Stimulated activated CD8-positive, alpha-beta memory T cell treated with anti-CD3 and anti-CD28 coated beads, Interleukin-7, amount 100 ng/mL, for 4 hours (primary cell): ENCODE measurements at places on chromosomes 6 and 20.

- no peak for DNase-seq
These were observed 65.4 kb downstream of the MDGA1 start for GRCh38 chr6:37632291-37632690.

GRCh38 chr6:16334671-16335070 is 96.3 kb downstream of the GMPR start:
- no peak for DNase-seq

GRCh38 chr6:13421425-13422059 is 65.9 kb downstream of the GFOD1 start:
- DNase-seq = no peak

- DNase-seq = no peak
These were observed 266.0 kb upstream of the ID4 start for GRCh38 chr6:19571176-19571575.

- DNase-seq = no peak
These were observed 238.7 kb upstream of the RREB1 start for GRCh38 chr6:6869094-6869493.

DNA sequence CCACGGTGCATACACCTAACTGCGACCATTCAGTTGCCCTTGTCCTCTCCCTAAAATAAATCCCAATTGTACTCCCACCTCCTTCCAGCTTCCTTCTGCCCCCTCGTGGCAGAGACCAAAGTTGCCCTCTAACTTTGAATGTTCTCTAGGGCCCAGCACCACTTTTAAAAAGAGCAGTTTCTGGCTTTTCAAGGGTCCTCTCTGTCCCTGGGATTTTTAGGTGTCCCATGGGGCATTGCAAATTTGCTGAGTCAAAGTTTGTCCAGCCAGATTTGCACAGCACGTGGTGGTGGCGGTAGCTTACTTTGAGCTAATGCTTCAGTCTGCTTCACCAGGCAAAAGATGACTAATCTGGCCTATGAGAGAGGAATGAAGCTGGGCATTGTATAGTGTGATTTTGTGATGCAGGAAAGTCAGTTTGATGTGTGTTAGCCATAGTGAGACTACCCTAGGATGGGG is 100.2 kb downstream of the PERP start:
- DNase-seq = no peak

DNA sequence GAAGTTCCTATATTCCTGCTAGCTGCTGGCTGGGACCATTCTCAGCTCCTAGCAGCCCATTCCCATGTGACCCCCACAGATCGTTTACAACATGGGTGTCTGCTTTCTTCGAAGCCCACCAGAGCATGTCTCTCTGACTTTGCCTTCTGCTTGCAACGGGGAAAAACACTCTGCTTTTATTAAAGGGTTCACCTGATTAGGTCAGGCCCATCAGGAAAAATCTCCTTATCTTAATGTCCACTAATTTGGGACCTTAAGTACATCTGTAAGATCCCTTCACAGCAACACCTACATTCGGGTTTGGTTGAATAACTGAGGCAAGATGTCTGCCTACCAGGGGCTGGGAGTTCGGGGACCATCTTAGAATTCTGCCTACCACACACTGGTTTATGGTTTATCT is 496.9 kb downstream of the CDKAL1 start:
- no peak for DNase-seq

DNA sequence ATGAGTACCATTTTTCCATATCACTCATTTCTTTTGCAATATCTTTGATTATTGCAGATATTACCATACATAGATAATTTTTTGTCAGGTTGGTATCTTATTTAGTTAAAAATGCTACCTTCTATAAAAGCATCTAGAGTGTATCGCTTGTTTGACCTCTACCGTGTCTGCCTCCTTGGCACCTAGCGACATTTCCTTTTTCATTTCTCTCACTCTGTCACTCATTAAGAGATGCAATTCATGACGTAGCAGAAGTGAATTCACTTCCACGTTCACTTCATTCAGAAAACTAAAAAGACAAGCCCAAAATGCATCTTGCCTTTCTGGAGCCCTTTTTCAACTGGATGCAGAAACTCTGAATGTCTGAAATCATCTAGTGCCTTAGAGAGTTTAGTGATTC is 172.9 kb downstream of the MMS22L start:
- no peak for DNase-seq

GRCh38 chr6:35706468-35706867 is 17.8 kb upstream of the FKBP5 start:
- no peak for DNase-seq

DNA sequence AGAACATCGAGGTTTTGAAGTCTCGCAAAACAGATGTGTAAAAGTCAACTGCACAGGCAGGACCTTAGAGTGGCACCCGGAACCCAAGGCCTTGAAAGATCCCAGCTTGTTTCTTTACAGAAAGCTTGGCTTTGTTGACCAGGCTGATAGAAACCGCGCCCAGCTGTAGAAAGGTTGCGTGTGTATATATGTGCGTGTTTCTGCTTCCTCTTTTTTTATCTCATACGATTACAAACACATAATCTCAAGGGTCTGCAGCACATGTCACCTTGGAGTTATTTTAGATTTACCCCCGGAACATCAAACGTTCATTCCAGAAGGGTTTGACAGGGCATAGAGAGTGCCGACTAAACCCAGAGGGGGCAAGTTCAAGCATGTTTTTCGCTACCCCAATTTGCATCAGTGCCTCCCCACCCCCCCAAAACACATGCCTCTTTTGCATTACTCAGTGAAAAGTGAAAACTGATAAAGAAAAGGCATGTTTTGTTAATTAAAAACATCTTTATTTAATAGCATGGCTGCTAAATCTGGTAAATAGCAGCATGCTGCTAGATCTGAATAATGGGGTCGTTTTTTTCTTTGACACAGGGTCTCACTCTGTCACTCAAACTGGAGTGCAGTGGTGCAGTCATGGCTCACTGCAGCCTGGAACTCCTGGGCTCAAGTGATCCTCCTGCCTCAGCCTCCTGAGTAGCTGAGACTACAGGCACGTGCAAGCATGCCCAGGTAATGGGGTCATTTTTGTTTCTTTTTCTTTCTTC is 33.2 kb upstream of the NCOA3 start:
- DNase-seq = no peak

DNA sequence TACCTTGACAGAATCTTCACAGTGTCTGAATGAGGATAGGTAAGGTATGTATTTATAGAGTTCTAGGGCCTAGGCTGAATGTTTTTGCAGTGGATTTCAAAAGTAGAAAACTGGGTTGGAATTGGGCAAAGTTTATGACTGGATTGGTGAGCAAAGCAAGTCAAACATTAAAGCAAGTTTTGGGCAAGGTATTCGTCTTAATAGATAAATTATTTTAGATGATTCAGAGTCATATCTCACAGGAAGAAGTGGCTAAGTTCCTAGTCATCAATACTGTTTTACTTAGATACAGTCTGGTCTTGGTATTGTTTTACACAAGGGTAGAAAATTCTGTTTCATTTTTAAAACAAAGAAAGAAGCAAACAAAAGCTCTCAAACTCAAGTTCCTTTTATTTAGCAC is 284.1 kb upstream of the EPHA7 start:
- DNase-seq = no peak

GRCh38 chr20:57879437-57879778 is 169.6 kb upstream of the PMEPA1 start:
- no peak for DNase-seq

GRCh38 chr20:8152183-8152582 is 20.1 kb downstream of the PLCB1 start:
- DNase-seq = no peak

DNA sequence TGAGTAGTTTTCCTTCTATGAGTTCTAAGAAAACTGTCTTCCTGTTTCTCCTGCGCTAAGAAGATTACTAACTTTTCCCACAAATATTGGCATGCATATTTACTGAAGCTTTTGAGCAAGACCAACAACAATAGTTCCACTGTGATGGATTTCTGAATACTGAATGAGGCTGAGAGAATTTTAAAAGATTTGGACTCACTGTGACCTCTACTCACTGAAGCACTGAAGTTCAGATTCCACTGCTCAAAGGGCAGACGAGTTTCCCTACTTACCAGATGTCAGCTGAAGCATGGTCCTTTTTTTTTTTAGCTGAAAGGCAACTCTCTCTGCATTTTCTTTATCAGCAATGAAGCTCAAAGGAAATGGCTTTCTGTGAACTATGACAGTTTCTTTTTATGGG is 718.5 kb downstream of the RFPL4B start:
- no peak for DNase-seq

DNA sequence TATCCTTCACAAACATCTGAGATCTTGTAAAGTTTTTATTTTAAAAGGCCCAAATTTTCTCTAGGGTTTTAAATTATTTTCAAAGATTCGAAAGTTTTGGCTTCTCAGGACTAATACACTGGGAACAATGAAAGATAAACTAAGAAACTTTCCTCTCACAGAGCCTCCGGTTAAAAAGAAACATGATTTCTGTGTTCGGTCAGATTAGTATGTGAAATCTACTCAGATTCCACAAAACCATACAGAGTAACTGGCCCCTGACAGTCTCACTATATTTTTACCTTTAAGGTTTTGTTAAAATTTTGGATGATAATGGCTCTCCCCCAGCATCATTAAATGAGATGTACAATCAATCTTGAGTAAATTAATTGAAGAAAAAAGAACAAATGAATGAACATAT is 471.0 kb downstream of the COL12A1 start:
- DNase-seq = no peak

GRCh38 chr20:51318058-51318949 is 224.2 kb downstream of the NFATC2 start:
- DNase-seq = peak; percentile 6

- DNase-seq = no peak
These were observed 29.0 kb upstream of the ELOVL5 start for GRCh38 chr6:53377793-53378192.

DNA sequence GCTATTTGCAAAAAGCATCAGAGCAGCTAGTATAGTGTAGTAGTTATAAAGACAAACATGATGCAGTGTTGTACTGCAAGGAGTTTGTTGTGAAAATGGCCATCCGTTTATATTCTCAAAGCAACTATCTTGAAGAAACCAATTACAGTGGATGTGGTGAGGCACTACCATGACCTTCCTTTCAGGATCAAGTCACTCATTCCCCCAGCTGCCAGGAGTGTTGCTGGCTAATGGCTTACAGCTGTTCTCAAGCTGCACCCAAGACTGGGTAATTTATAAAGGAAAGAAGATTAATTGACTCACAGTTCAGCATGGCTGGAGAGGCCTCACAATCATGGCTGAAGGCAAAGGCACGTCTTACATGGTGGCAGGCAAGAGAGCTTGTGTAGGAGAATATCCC is 29.0 kb downstream of the ADGRF4 start:
- no peak for DNase-seq

DNA sequence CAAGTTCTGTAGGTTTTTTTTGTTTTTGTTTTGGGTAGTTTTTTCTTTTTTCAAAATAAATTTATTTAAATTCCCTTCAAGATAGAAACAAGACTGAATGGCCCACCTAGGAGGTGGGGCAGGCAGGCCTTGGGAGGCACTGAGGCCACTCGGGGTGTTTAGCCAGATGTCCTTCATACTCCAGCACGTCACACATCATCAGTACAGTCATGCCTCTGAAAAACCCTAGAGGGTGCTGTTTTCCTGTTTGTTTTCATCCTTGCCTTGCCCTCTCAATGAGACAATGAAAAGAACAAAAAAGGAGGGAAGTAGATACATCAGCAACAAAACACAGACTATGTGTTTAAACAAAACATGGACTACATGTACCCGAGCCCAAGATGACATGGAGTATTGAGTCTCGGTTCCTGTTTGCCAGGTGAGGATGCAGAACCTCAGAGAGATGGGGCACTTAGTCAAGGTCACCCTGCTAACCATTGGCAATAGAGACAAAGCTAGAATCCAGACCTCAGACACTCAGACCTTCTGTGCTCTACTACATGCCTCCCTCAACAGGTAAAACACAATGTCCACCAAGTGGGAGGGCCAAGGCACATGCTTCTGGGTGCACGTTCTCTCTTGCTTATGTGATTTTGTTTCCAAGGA is 26.8 kb upstream of the CLIC5 start:
- no peak for DNase-seq

- DNase-seq = no peak
These were observed 94.7 kb downstream of the SMOC2 start for GRCh38 chr6:168535711-168536110.

GRCh38 chr6:69917834-69918233 is 51.5 kb downstream of the COL19A1 start:
- no peak for DNase-seq

GRCh38 chr20:57759724-57760123 is 49.9 kb upstream of the PMEPA1 start:
- DNase-seq = no peak
